T-helper 1 cell (primary cell): ENCODE measurements at places on chromosomes 13 and 19.

DNA sequence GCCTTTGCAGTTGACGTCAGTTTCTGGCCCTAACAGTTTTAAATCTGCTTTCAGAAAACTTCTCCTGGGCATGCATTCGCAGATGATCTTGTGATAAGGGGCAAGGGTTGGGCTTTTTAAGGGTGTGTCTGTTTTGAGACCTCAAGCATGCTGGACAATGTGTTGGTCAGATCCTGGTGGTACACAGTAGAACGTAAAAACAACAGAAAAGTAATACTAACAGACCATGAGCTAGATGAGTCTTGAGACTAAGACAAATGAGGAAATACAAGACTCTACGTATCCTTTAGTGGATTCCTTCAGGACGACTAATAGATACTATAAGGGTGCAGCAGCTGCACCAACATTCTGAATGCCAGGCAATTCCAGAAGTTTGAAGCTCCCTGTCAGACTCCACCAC, 237.6 kb downstream of the DNAJC15 start:
- DNase-seq: no peak

DNA sequence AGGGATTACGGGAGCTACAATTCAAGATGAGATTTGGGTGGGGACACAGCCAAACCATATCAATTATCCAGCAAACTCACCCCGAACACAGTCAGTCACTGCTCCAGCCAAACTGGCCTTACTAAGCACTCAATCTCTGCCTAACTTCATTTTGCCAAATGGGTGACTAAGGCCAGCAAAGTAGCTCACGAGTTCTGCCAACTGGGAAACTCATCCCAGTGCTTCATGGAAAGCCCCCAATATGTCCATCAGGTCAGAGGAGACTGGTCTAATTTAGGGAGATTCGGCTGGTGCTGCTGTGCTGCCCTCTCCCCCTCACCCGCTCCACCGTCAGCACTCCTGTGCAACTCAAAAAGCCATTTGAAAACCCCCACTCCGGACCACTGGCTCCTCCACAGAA, 324.0 kb downstream of the FOXO1 start:
- no peak for DNase-seq

GRCh38 chr19:39469567-39469966, 11.1 kb upstream of the TIMM50 start:
- DNase-seq: no peak

DNA sequence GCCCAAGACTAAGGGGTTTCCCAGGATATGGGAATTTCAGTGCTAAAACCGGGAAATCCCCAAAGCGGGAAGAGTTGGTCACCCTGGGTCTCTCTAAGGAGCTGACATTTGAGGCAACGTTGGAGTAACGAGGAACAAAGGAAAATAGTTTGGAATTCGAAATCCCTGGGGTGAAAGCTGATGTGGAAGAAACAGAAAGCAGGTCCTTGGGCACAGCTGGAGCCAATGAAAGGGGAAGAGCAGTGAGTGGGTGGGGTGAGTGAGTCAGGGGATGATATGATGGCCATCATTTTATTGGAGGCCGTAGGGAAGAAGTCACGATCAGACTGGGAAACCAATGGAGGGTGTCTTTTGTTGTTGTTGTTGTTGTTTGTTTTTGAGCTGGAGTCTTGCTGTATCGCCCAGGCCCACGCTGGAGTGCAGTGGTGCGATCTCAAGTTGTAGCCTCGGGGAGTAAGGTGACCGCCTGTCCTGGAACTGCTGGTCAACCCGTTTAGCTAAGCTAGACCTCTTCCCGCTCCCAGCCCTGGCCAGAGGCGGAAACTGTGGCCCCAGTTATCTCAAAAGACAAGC, 3.4 kb upstream of the RFX2 start:
- no peak for DNase-seq

DNA sequence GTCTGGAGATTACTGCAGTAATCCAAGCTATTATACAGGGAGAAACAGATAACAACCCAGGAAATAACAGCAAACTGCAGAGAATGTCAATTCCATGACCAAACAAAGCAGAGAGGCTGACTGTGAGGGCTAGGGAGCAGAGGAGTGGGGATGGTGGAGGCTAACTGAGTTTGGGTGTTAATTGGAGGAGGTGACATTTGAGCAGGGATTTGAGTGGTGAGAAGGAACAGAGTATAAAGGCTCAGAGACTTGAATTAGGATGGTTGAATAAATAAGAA, 3.1 kb downstream of the DMAC2 start:
- no peak for DNase-seq
